ENCODE measurements at places on chromosomes 3 and 15. TPM values are rescaled to one million over a fixed set of nuclear protein-coding genes. Genes with fewer than 3 reads are reported as not detected.

DNA sequence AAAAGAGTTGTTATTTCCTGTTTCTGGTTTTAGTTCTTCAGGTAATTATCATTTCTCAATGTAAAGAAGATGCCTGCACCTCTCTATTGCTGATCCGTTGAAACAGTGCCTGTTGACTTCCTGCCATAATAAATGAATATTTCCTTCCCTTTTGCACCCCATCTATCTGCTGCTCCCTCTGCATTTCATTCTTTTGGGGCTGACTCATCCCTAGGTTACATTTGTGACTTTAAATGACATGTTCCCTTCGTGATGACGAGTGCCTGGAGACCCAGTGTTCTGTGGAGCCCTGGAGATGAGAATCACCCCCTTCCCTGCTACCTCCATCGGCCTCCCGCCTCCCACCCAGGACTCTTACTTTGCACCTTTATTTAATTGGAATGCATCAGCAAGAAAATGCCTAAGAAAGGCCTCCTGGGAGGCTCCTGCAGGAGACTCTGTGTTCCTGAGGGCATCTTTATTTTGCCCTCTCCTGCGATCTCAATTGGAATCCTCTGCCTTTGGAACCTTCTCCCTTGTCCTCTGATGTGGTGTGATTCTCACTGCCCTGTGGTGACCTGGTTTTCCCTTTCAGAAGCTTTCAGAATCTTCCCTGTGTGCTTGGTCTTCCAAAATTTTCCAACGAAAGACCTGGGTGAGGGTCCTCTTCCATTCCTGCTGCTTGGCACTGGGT is 13.7 kb downstream of the LRRK1 start:
- peak overlapping the region; percentile 72 for H3K27ac ChIP-seq
- peaks cover 18% of the 10 kb centered on the region for H3K36me3 ChIP-seq
- H3K4me1 ChIP-seq = peaks cover 40% of the 10 kb centered on the region
- DNase-seq = no peak
- H3K4me3 ChIP-seq = no peak overlapping the region

- no peaks in the 10 kb centered on the region for H3K27me3 ChIP-seq
- H3K4me3 ChIP-seq = no peak overlapping the region
- H3K27ac ChIP-seq = no peak overlapping the region
- no peaks in the 10 kb centered on the region for H3K4me1 ChIP-seq
- DNase-seq = no peak
These were observed 70.2 kb downstream of the EFCAB12 start for GRCh38 chr3:129358177-129358771.

DNA sequence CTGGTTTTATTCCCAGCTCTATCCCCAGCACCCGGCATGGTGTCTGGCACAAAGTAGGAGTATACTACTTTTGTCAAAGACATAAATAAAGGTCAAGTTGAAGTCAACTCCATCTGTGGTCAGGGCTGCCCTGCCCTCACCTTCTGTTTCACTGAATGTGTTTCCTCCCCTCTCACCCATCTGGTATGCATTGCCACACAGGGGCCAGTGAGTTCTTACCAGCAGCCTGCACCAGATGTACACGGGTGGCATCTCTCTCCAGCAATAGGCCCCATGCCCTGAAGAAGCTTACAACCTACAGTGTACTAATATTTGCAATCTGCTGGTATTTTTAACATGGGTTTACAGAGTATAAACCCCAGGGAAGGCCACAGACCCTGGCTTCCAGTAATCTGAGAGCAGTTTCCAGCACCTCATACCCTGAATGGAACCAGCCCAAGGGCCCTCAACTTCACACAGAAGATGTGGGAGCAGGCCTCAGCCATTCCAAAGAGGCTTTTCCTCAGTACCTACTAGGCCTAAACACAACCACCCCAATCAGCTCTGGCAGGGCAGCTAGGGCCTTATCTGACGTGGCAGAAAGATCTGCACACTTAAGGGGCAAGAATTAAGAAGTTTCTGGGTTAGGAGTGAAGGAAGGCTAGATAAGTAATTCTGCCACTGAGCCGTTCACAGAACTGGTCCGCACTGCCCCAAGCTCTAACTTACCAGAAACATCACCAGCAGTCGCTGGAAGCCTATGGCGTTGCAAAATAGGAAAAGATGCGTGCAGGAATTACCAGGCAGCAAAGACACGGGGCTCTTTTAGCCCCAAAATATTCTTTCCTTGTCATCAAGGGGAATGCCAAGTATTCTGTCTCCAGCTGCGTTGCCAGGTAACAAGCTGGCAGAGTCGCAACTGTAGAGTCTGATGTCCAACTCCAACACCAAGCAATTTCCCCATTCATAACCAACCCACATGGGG is 2.1 kb downstream of the IDH2 start:
- no peak overlapping the region for H3K4me3 ChIP-seq
- peaks cover 68% of the 10 kb centered on the region for H3K4me1 ChIP-seq
- no peak for DNase-seq
- H3K36me3 ChIP-seq = no peaks in the 10 kb centered on the region

- H3K27ac ChIP-seq = no peak overlapping the region
- H3K4me3 ChIP-seq = no peak overlapping the region
- DNase-seq = no peak
- H3K4me1 ChIP-seq = no peaks in the 10 kb centered on the region
- no peaks in the 10 kb centered on the region for H3K27me3 ChIP-seq
- no peaks in the 10 kb centered on the region for H3K36me3 ChIP-seq
These were observed 120.9 kb downstream of the DTWD1 start for GRCh38 chr15:49741712-49742111.

- H3K27ac ChIP-seq = no peak overlapping the region
- no peaks in the 10 kb centered on the region for H3K4me1 ChIP-seq
- DNase-seq = no peak
- no peaks in the 10 kb centered on the region for H3K27me3 ChIP-seq
These were observed 781 bp upstream of the NAALADL2 start for GRCh38 chr3:174858353-174858752.

GRCh38 chr3:128547368-128547987 is 54.5 kb upstream of the GATA2 start:
- no peak overlapping the region for H3K4me3 ChIP-seq
- no peaks in the 10 kb centered on the region for H3K4me1 ChIP-seq
- no peak overlapping the region for H3K27ac ChIP-seq
- no peaks in the 10 kb centered on the region for H3K36me3 ChIP-seq
- H3K27me3 ChIP-seq = no peaks in the 10 kb centered on the region

DNA sequence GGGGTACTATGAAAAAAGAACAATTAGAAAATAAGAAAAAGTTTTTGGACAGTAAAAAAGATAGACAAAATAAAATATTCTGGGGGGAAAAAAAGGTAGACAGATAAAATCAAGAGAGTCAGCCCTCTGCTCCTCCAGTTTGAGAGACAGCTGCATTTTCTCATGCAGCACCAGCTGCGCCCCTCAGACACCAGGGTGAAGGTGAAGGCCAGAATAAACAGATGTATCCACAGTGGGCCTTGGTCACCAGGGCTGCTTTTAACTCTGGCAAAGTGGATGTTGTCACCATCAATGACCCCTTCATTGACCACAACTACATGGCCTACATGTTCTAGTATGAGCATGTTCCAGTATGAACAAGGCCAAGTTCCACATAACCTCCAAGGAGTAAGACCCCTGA is 13.9 kb upstream of the RNF7 start:
- no peaks in the 10 kb centered on the region for H3K27me3 ChIP-seq
- DNase-seq = no peak
- H3K4me3 ChIP-seq = no peak overlapping the region
- H3K27ac ChIP-seq = no peak overlapping the region

DNA sequence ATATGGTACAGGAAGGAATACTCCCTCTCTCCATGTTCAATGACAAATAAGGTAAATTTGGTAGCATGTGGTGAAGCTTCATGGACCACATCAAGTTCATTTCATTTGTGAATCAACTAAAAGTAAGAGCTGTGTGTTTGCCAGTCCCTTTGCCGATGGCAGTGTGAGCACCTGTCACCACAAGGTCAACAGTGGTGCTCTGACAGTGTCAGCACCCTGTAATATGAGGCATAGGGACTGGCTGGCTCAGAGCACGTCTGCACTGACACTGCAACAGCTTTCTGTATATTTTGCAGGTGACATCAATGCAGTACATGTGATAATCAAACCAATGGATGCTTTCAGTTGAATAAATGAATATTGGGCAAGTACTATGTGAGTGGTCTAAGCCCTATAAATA is 852.4 kb downstream of the TUSC7 start:
- H3K4me1 ChIP-seq = no peaks in the 10 kb centered on the region
- H3K4me3 ChIP-seq = no peak overlapping the region
- H3K27ac ChIP-seq = no peak overlapping the region
- no peaks in the 10 kb centered on the region for H3K27me3 ChIP-seq

GRCh38 chr15:25804451-25804850 is 58.7 kb downstream of the ATP10A start:
- H3K4me3 ChIP-seq = no peak overlapping the region
- H3K27ac ChIP-seq = no peak overlapping the region
- H3K36me3 ChIP-seq = no peaks in the 10 kb centered on the region
- no peaks in the 10 kb centered on the region for H3K4me1 ChIP-seq

GRCh38 chr3:110816008-110816407 is 255.6 kb upstream of the NECTIN3 start:
- no peaks in the 10 kb centered on the region for H3K36me3 ChIP-seq
- H3K4me1 ChIP-seq = no peaks in the 10 kb centered on the region
- no peak overlapping the region for H3K4me3 ChIP-seq
- H3K27ac ChIP-seq = no peak overlapping the region
- H3K27me3 ChIP-seq = no peaks in the 10 kb centered on the region

DNA sequence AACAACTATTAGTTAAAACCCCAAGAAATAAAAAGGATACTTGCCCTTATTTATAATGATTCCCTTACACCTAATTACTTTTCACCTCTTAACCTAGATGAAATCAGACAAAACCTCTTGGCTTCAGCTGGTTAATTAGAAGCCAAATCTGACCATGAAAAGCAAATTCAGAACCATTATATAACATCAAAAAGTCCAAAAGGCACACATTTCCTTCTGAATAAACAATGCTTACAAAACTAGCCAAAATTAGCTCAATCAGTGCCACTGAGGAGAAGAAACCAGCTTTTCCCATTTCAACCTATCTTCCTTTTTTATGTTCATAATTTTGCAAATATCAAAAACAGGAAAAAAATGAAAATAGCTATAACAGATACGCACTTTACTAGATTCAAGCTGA is 3.2 kb downstream of the EHHADH start:
- no peaks in the 10 kb centered on the region for H3K36me3 ChIP-seq
- H3K4me1 ChIP-seq = peaks cover 4% of the 10 kb centered on the region
- no peaks in the 10 kb centered on the region for H3K27me3 ChIP-seq
- H3K27ac ChIP-seq = no peak overlapping the region
- DNase-seq = no peak
- no peak overlapping the region for H3K4me3 ChIP-seq

KNSTRN gene
- 74.6 TPM for total RNA-seq

CKMT1A gene
- 4.6 TPM for total RNA-seq

ZBED2 gene
- total RNA-seq = 0.10 TPM

ZNF502 gene
- not detected for total RNA-seq

Data from Panc1 (cell line).